ENCODE measurements at places on chromosomes 13 and 19.
A peak's percentile ranks its signal among the peaks of the same experiment; 100 is the strongest.

- no peak for DNase-seq
Measured at GRCh38 chr13:39521701-39522100, 81.3 kb downstream of the LHFPL6 start.

GRCh38 chr19:55379174-55379573 lies 2.5 kb downstream of the TMEM190 start:
- no peak for DNase-seq

- DNase-seq, result no peak
Measured at GRCh38 chr19:38528213-38528755, 89.5 kb downstream of the MAP4K1 start.

- DNase-seq, result peak; percentile 73
Measured at GRCh38 chr19:18023622-18024251, 15.8 kb downstream of the ARRDC2 start.

GRCh38 chr13:66265371-66265770 lies 964.8 kb downstream of the PCDH9 start:
- no peak for DNase-seq

DNA sequence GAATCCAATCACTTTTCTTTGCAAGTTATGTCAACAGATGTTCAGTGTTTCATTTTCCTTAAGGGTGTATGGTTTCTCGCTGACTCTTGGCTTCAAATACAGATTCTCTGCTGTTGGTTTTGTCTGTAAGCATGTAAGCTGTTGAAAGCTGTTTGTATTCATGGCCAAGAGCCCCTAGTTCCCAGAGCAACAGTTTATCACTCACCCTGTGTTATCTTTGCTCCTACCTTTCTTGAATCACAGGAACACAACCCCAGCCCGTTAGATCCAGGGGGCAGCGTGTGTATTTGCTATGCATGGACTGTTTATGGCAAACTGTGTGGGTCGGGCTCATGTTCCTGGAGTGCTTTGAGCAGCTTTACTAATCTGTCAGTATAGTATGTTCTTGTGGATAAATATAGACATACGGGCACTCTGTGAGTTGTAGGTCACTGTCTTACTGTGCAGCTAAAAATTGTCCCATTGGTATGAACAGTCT lies 28.9 kb downstream of the FRY start:
- no peak for DNase-seq

GRCh38 chr13:100738176-100738855 lies 63.7 kb upstream of the TMTC4 start:
- no peak for DNase-seq

DNA sequence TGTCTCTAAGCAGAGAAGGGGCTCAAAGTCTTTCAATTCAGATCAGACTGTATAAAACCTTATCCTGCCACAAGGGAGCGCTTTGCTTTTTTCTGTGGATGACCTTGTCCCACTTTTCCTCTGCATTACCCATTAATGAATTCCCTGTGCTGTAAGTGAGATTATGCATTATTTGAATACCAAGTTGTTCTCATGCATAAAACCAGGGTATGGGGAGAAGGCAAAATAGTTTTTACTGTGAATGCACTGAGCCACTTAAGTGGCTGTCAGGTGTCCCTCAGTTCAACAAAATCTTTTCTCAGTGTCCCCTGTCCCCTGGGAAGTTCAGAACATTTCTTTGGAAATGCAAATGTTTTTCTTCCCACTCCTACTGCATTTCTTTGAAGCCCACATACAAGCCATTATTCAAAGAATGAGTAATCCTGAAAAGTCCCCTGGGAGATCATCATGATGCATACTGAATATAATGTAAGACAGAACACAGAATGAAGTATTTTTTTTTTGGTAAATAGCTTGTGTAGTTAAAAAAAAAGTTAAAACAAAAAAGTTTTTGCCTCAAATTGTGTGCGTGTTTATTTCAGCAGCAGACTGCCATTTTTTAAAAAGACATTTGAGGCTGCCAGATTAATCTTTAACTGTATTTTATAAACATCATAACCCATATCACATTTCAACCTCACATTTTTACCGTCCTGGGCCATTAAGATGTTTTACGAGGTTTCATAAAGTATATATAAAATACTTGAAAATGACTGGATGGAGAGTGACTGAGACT lies 506.7 kb upstream of the PCDH9 start:
- no peak for DNase-seq

DNA sequence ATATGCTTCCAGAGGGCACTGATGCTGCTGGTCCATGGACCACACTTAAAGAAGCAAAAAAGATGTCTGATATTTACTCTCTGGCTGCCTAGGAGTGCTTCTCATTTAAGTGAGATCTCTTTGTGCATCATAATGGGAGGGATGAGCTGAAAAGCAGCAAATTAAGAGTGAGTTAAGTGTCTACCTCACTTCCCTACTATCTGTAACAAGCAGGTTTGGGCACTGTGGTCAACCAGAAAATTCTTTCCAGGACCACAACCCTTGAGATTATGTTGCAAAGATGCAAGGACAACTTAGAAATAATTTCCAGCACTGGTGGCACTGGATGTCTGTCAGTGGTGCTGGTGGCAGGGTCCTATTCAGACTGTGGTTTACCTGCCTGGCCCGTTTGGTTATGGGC lies 52.1 kb upstream of the USPL1 start:
- DNase-seq, result no peak

DNA sequence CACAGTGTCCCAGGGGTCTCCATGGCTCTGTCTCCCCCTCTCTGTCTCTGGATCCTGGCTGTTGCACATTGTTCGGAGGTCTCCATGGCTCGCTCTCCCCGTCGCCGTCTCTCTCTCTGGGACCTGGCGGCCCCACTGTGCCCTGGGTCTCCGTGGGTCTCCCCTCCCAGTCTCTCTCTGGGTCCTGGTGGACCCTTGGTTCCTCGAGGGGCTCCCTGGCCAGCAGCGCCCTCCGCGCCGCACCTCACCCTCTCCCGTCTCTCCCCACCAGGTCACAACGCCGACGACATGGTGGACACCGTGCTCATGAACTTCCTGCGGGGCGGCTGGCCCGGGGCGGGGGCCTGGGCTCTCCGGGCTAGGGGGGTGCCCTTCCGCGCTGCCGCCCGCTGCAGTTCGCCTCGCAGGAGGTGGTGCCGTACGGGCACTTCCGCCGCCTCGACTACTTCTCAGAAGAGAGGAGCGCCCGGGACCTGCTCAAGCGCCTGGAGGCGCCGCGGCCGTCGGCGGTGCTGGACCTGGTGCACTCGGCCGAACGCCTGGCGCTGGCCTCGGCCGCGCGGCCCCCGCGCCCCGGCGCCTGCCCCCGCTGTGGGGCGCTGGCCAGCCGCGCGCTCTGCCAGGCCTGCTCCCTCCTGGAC lies 29.1 kb downstream of the SIGLEC5 start:
- peak; percentile 20 for DNase-seq

DNA sequence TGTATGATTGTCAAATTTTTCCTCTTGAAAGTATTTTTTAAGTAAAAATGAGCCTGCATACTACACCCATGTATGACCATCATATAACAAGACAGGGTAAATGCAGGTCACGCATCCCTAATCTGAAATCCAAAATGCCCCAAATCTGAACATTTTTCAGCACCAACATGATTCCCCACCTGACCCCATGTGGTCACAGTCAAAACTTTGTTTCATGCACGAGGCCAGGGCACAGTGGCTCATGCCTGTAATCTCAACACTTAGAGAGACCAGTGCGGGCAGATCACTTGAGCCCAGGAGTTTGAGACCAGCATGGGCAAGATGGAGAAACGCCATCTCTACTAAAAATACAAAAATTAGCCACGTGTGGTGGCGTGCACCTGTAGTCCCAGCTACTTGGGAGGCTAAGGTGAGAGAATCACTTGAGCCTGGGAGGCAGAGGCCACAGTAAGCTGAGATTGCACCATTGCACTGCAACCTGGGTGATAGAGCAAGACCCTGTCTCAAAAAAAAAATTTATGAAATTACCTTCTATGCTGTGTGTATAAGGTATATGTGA lies 63.7 kb upstream of the NPAS1 start:
- DNase-seq, result no peak

GRCh38 chr13:113545931-113546516 lies 38.5 kb upstream of the TFDP1 start:
- DNase-seq, result no peak

DNA sequence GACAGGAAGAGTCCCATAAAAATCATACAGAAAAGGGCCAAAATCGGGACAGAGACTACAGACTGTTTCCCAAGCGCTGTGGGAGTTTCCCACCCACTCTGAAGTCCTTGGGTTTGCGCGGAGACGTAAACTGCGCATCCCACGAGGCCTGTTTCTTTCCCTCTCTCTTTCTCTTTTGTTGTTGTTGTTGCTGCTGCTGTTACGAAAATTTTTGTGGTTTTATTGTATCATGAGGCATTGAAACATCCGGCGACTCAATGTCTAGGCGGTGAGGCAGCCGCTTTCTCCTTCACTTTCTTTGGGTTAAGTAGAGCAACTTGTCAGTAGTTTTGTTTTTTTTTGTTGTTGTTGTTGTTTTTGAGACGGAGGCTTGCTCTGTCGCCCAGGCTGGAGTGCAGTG lies 1.6 kb upstream of the PPP1R12C start:
- DNase-seq, result no peak

GRCh38 chr13:109941951-109942350 lies 155.6 kb upstream of the IRS2 start:
- DNase-seq, result no peak

- no peak for DNase-seq
Measured at GRCh38 chr13:77737583-77738200, 40.2 kb downstream of the SLAIN1 start.

- DNase-seq, result no peak
Measured at GRCh38 chr13:93151277-93151676, 75.3 kb upstream of the GPC6 start.

DNA sequence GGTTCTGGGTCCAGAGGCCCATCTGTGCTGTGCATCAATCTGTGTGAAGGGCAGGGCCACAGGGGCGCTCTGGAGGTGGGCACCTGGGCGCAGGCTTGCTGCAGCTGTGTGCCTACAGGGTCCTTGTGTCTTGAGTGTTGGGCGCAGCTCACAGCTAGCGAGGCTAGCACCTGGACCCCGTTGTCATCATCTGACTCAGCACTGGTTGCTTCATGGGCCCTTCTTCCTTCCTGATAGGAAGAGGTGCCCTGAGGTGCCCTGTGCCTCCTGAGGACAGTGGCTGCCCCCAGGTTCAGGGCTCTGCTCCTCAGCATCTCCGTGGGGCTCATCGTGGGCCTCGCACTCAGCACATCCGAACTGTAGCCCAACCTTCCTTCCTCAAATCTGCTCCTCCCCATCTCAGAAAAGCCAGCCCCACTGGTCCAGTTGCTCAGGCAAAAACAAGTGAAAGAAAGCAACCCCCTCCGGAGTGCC lies 54.8 kb downstream of the GATAD2A start:
- no peak for DNase-seq

- DNase-seq, result no peak
Measured at GRCh38 chr19:806815-807421, 9.7 kb downstream of the PTBP1 start.

- DNase-seq, result no peak
Measured at GRCh38 chr13:111449041-111449440, 128.6 kb downstream of the TEX29 start.

DNA sequence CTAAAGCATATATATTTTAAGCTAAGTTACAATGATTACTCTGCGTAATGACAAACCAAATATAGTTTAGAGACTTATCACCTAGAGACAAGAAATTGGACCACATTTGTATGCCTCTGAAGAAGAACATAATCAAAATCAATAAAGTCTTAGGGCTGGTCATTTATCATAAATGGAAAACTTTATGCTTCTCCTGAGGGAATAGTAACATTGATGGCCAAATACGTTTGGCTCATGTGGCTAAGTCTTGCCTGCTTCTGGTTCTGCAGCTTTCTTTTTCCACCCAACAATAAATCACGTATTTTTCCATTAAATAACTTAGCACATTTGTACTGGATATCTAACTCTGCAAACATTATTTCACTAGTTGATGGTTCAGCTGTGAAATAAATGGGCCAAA lies 458.4 kb downstream of the SLITRK1 start:
- DNase-seq, result no peak

DNA sequence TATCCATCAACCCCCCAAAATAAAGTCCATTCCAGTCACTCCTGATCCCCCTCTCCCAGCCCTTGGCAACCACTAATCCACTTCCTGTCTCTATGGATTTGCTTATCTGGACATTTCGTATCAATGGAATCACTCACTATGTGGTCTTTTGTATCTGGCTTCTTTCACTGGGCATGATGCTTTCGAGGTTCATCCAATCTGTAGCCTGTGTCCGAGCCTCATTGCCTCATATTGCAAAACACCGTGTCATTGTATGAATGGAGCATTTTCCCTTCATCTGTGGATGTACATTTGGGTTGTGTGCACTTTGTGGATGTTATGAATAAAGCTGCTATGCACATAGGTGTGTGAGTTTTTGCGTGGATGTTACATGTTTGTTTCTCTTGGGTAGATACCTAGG lies 1.4 kb upstream of the FZR1 start:
- DNase-seq, result no peak

- DNase-seq, result no peak
Measured at GRCh38 chr13:46347277-46347676, 39.8 kb downstream of the RUBCNL start.

DNA sequence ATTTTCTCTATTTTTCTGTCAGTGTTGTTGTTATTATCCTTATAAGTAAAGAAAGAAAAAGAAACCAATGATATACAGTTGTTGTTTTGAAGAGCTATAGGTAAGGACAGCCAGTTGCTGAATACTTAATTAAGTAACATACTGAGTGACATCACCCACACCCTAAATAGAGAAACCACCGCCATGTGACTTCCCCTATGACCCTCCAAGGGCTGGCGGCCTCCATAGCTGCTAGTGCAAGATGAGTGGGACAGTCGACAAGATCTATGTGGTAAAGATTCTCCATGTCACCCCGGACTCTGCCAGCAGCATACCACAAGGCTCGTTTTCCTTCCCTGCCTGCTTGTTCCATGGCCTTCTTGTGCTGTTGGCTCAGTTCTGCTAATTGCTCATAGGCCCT lies 221.1 kb downstream of the DNAJC15 start:
- no peak for DNase-seq

DNA sequence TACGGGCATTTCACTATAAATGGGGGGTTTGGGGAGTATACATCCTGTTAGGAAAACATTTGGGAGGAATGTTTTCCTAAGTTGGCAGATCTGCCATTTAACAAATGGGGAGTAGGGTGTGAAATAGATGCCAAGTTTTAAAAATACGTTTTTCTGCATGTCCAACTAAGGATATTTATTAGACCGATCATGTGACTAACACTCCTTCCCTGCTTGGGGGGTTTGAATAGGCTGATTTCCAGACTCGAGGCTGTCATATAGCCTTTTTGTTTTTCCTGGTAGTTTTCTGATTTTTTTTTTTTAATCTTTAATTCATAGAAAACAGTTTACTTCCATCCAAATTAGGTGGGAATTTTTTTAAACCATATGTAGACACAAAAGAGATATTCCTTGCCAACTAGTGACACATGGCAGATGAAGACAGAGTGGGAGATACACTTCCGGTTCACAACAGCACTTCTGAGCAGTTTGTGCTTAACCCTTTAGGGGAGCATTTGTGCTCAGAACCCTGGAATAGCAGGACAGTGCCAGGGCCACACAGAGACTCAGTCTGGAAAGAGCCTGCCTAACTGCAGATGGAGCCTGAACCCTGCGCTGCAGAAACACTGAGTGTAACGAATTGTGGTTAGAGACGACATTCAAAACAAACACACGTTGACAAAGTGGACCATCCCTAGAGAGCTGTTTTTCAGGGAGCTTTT lies 5.6 kb upstream of the GATAD2A start:
- DNase-seq, result no peak

- DNase-seq, result peak; percentile 84
Measured at GRCh38 chr19:47608969-47609905, at the start of gene BICRA. BICRA (plus strand) TSS chr19:47609134; CDS start chr19:47673575, 64,441 bp downstream.
